Calu3 (cell line): ENCODE measurements at places on chromosomes 1 and 21. TPM values are rescaled to one million over a fixed set of nuclear protein-coding genes. Genes with fewer than 3 reads are reported as not detected.
A peak's percentile ranks its signal among the peaks of the same experiment; 100 is the strongest.

Gene CD160
- not detected in 2 replicates for total RNA-seq

Gene OR6N1
- total RNA-seq, result not detected in 2 replicates

Gene TLR5
- total RNA-seq, result 11.7 and 17.3 TPM in 2 replicates

Gene CLDN8
- 0.24 and 0.45 TPM in 2 replicates for total RNA-seq

Gene RORC
- 0.19 and 1.2 TPM in 2 replicates for total RNA-seq

Gene S100A9
- 5.0 and 10.6 TPM in 2 replicates for total RNA-seq

Gene KDF1
- total RNA-seq, result 18.9 and 19.4 TPM in 2 replicates

Gene TMEM50B
- 28.4 and 28.7 TPM in 2 replicates for total RNA-seq

- H3K4me3 ChIP-seq, result no peak overlapping the region
- no peaks in the 10 kb centered on the region for H3K27me3 ChIP-seq
- no peak for DNase-seq
These were observed 321.4 kb upstream of the CXADR start for GRCh38 chr21:17191346-17191993.

- DNase-seq, result peak; percentile 69
- no peaks in the 10 kb centered on the region for H3K36me3 ChIP-seq
- H3K4me3 ChIP-seq, result no peak overlapping the region
- H3K27me3 ChIP-seq, result no peaks in the 10 kb centered on the region
These were observed 21.3 kb downstream of the OVAAL start for GRCh38 chr1:180579961-180580611.

DNA sequence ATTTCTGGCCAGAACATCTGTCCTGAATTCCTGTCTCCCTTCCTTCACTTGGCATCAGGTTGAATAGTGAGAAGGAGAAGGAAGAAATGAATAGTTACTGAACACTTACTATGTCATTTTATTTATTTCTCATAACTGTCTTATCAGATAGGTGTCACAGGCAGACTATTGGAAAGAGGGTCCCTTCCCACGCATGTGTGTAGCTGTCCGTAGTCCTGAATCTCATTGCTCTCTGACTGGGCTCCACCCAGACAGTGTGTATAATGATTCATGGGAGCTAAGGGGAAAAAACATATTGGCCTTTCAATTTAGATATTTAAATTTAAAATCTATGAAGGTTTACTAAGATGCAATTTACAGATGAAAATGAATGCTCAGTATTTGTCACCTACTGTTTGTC, 86.1 kb downstream of the OMA1 start:
- DNase-seq, result no peak
- peaks cover 20% of the 10 kb centered on the region for H3K4me1 ChIP-seq
- no peak overlapping the region for H3K4me3 ChIP-seq

DNA sequence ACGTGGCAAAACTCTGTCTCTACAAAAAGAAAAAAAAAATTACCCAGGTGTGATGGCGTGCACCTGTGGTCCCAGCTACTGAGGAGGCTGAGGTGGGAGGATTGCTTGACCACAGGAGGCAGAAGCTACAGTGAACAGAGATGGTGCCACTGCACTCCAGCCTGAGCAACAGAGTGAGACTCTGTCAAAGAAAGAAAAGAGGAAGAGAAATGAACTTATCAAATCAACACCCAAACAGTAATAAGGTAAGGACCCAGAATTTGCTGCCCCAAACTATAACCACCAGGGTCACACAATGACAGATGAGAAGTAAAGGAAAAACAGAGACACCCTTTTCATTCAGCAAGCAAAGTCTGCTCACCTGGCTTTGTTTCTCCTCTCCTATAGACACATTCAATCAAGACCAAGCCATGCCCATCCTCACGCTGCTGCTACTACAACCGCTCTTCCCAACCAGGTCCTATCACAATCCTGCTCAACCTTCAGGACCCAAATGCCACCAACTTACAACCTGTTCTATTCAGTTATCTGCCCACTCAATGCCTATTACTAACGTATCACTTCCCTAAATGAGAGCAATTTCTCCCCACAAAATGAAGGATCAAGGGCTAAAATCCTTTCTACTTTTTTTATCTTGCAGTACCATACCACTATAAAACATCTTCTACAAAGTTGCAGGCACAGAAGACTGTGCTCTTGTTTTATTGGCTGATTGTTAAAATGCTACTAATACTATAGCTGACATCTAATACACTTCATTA, 183.5 kb downstream of the RERE start:
- no peaks in the 10 kb centered on the region for H3K27me3 ChIP-seq
- no peaks in the 10 kb centered on the region for H3K36me3 ChIP-seq
- no peaks in the 10 kb centered on the region for H3K4me1 ChIP-seq

DNA sequence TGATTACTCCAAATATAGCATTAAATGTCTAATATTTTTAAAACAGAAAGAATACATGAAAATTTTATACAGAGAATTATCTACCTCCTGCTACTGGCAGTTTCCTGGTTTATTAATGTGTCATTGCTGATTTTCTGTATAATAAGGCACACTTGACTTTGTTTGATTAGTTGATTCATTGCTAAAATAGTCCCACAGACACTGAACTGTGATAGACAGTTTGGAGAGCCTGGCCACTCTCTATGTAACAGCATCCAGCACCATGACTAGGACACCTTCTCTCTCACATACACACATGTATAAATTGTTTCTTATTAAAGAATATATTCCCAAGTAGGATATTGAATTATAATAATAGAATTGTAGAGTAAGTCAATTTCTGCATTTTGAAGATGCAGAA, 368.5 kb upstream of the SNX7 start:
- H3K36me3 ChIP-seq, result no peaks in the 10 kb centered on the region
- no peak overlapping the region for H3K4me3 ChIP-seq
- no peak overlapping the region for H3K27ac ChIP-seq
- H3K27me3 ChIP-seq, result no peaks in the 10 kb centered on the region
- DNase-seq, result no peak

DNA sequence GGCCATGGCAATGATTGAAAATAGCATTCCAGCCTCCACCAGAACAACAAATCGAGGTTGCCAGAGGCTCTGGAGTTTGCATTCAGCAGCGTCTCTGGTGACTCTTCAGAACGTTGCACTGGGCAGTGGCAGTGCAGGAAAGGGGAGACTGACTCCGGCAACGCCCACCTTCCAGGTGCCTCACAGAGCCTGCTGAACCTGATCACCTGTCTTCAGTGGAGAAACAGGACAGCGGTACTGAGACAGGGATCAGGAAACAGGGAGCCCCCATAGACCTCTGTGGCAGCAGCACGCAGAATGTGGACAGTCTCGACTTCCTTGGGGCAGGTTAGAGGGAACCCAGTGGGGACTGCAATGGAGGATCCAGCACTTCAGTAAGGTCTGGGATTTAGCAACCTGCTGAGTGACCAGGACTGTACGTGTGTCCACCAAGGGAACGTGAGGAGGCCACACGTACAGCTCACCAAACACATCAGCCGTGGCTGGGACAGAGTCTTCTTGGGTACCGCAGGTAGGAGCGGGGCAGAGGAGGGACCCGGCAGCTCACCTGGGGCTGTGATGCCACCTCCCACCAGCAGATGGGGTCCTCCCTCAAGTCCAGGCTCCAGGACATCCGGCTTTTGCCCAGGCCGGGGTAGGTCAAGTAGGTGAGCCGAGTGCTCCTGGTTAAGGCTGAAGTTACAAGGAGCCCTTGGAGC, 128.6 kb downstream of the PRDM2 start:
- H3K4me1 ChIP-seq, result no peaks in the 10 kb centered on the region
- H3K27me3 ChIP-seq, result no peaks in the 10 kb centered on the region
- H3K36me3 ChIP-seq, result peaks cover 4% of the 10 kb centered on the region

- no peak for DNase-seq
- no peak overlapping the region for H3K27ac ChIP-seq
- H3K27me3 ChIP-seq, result peaks cover 26% of the 10 kb centered on the region
- no peaks in the 10 kb centered on the region for H3K36me3 ChIP-seq
- no peaks in the 10 kb centered on the region for H3K4me1 ChIP-seq
These were observed 64.5 kb upstream of the ABCG1 start for GRCh38 chr21:42154237-42155044.

DNA sequence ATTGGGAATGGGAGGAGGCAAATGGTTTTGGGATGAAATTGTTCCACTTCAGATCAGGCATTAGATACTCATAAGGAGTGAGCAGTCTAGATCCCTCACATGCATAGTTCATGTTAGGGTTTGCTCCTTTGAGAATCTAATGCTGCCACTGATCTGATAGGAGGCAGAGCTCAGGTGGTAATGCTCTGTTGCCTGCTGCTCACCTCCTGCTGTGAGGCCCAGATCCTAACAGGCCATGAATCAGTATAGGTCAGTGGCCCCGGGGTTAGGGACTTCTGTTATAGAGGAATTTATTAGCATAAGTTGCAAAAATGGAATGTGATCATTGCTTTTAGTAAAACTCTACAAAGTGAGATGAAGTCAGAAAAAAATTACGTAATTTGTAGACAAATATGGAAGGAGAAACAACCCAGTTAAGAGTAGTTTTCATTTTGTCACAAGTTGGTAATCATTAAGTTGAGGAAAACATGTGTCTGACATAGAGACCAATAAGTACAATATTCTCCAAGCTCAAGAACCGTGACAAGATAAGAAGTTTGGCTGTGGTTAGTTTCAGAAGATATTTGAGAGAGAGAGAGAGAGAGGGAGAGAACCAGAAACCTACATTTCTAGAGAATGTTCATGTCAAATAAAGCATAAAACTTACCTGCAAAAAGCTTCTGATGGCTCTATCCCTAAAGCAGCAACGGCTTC, 689.7 kb upstream of the PRMT6 start:
- no peaks in the 10 kb centered on the region for H3K36me3 ChIP-seq
- H3K27ac ChIP-seq, result no peak overlapping the region
- H3K4me1 ChIP-seq, result no peaks in the 10 kb centered on the region
- no peak for DNase-seq
- no peak overlapping the region for H3K4me3 ChIP-seq

- H3K36me3 ChIP-seq, result no peaks in the 10 kb centered on the region
- H3K27me3 ChIP-seq, result peaks cover 21% of the 10 kb centered on the region
- H3K27ac ChIP-seq, result no peak overlapping the region
- no peak for DNase-seq
These were observed 6.1 kb downstream of the AADACL4 start for GRCh38 chr1:12649971-12650421.

GRCh38 chr1:200694738-200695137, 25.0 kb upstream of the DDX59 start:
- H3K4me1 ChIP-seq, result no peaks in the 10 kb centered on the region
- H3K27ac ChIP-seq, result no peak overlapping the region
- H3K27me3 ChIP-seq, result no peaks in the 10 kb centered on the region

DNA sequence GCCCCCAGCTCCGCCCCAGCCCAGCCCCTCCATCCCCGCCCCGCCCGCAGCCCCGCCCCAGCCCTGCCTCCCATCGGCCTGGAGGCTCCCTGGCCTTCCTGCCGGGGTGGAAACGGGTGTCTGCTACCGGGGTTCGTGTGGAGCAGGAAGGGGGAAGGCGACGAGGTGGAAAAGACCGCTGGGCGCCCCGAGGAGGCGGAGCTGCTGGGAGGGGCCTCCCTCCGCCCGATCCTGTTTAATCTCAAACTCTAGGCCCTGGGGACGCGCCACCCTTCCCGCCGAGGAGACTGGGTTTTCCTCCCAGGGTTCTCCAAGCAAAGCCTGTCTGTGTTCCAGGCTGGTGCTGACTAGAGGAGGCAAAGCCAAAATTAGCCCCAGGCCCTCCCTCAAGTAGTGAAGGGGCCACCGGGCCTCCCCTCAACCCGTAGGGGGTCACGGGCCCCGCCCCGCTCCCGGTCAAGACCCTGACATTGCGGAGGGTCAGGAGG, 16.2 kb upstream of the TTLL10 start:
- peaks cover 40% of the 10 kb centered on the region for H3K36me3 ChIP-seq
- no peaks in the 10 kb centered on the region for H3K27me3 ChIP-seq
- peak overlapping the region; percentile 1 for H3K27ac ChIP-seq
- H3K4me1 ChIP-seq, result no peaks in the 10 kb centered on the region
- DNase-seq, result peak; percentile 89
- H3K4me3 ChIP-seq, result peak overlapping the region; percentile 64

DNA sequence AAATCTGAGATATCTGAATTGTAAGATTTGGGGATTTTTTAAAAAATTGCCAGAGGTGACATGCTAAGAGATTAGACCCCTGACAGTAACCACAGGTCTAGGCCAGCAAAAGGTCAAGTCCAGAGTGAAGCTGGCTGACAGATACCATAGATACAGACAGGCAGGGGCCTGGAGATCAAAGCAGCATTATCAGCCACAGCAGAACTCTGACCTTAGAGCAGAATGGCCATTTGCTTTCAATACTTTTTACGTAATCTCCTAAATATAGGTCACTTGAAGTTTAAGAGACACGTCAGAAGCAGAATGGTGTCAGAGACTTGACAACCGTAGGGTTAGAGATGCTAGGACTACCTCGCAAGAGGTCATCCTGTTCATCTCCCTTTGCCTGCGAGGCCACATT, 40.8 kb upstream of the RXRG start:
- no peak for DNase-seq
- H3K36me3 ChIP-seq, result no peaks in the 10 kb centered on the region
- no peak overlapping the region for H3K4me3 ChIP-seq
- H3K27ac ChIP-seq, result no peak overlapping the region
- peaks cover 35% of the 10 kb centered on the region for H3K27me3 ChIP-seq
- peaks cover 19% of the 10 kb centered on the region for H3K4me1 ChIP-seq

- peak overlapping the region; percentile 23 for H3K27ac ChIP-seq
- no peak overlapping the region for H3K4me3 ChIP-seq
- H3K27me3 ChIP-seq, result no peaks in the 10 kb centered on the region
- peaks cover 78% of the 10 kb centered on the region for H3K4me1 ChIP-seq
- DNase-seq, result no peak
These were observed 31.7 kb downstream of the PGM1 start for GRCh38 chr1:63624911-63625310.

DNA sequence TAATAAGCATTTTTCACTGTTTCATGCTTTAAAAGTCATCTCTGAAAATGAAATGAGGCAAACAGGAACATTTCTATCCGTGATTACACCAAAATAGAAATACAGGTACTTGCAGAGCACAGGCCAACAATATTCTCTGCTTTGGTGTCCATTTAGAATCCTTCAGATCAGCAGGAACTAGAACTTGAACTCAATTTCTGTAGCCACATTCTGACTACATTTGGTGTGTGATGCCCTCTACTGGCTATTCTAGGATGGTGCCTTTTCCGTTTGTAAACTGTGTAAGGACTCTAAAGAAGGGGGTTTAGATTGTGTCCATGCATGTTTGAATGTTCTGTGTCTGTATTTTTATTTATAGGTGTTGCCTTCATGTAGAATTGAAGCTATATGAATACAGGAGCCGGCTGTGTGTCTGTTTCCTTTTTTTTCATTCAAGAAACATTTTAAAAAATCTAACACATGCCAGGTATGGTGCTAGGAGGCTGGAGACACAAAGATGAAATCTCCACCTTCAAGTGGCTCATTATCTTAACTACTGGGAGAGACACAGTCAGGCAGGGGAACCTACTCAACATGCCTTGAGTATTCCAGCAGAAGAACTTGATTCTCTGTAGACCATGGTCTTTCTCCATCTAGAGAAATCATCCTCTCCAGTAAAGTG, 7.6 kb upstream of the ZNF326 start:
- no peak overlapping the region for H3K27ac ChIP-seq
- peaks cover 17% of the 10 kb centered on the region for H3K4me1 ChIP-seq
- H3K4me3 ChIP-seq, result no peak overlapping the region
- H3K36me3 ChIP-seq, result no peaks in the 10 kb centered on the region

DNA sequence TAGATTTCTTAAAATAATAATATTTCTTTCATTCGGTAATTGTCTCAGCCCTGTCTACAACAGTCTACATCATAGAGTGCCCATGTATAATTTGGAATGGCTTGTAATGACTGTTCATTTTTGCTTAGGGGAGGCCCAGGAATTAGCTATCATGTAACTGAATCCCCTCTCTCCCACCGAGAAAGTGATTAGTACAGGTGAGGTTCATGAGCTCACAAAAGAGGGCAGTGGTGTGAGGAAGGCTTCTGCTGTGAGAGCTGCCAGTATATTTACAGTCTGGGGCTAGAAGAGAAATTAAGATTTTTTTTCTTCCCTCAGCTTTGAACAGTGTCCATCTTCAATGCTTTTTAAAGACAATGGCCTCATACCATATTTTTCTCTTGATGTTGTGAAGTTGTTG, 340.7 kb downstream of the ADGRL2 start:
- no peaks in the 10 kb centered on the region for H3K4me1 ChIP-seq
- DNase-seq, result no peak
- H3K27me3 ChIP-seq, result no peaks in the 10 kb centered on the region
- no peak overlapping the region for H3K4me3 ChIP-seq
- no peaks in the 10 kb centered on the region for H3K36me3 ChIP-seq
